Activated naive CD8-positive, alpha-beta T cell treated with anti-CD3 and anti-CD28 coated beads for 36 hours (primary cell): ENCODE measurements at places on chromosomes 1 and 21. TPM values are rescaled to one million over a fixed set of nuclear protein-coding genes. Genes with fewer than 3 reads are reported as not detected.

DNA sequence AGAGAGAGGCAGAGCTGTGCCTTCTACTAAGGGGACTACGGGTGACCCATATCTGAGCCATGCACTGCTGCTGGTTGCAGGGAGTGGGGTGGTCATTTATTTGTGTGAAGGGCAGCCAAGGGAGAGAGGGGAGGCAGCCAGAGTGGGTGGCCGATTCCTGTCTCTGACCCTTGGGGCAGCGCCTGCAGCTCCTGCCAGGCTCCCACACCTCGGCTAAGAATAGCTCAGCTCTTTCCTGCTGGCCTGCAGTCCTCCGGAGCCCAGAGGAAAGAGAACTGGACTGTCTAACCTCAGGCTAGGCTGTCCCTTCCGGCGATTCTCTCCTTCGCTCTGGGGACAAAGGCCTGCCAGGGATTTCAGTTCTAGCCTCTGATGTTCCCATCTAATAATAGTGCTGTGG lies 11.6 kb upstream of the CD34 start:
- DNase-seq, result no peak

DNA sequence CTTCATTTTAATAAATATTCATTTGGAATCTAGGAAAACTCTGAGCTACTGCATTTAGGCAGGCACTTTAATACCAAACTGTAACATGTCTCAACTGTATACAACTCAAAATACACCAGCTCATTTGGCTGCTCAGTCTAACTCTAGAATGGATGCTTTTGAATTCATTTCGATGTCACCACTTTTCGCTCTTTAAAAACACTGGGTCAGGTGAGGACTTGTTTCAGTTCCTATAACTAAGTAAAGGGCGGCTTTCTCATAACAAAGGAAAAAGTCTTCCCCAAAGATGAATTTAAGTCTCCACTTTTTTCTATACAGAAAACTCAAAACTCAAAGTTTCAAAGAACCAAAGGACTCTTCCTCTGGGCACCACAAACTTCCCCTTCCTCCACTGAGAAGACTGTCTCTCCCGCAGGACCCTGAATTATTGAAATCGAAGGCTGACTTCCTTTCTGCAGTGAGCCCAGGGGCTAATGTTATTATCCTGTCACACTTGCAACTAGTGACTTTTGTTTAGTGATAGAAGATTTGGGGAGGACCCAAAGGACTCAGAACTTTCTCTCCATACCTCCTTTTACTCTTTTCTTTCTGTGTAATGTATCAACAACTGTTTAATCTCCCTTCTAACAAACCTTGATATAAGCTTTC lies 9.7 kb upstream of the DHX9 start:
- no peak for DNase-seq

- DNase-seq, result no peak
Observed at GRCh38 chr1:234258071-234258470, 115.2 kb upstream of the COA6 start.

ITGB2 gene
- 234 TPM for total RNA-seq

PROX1 gene
- total RNA-seq, result not detected
